ENCODE measurements at places on chromosomes 6 and 20.

- DNase-seq = peak; percentile 9
These were observed 358.2 kb upstream of the ID4 start for GRCh38 chr6:19478992-19479391.

GRCh38 chr6:23181356-23182110 is 612.2 kb downstream of the HDGFL1 start:
- no peak for DNase-seq

DNA sequence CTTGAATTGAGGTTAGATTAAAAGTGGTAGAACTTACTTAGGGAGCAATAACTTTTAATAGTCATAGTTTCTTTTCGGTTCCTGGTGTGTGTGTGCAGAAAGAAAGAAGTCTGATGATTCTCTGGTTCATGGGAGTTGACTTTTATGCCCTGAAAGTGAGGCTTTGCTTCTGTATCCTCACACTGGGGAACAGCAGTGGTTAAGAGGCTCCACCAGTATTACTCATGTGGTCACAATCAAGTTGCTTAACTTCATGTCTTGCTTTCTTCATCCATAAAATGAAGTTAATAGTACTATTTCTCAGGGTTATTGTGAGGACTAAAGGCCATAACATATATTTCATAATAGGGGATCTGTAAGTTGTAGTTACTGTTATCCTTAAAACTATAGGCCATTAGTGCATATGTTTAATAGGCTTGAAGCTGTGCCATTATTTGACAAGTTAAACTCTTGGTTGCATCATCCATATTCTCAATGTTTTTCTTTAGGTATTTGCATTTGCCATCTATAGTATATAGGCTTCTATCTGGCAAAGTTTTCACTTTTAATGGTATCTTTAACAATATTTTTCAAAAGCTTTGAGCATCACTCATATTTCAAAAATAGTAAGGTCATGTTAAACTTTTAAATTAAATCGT is 262.4 kb downstream of the PLCB1 start:
- DNase-seq = no peak

DNA sequence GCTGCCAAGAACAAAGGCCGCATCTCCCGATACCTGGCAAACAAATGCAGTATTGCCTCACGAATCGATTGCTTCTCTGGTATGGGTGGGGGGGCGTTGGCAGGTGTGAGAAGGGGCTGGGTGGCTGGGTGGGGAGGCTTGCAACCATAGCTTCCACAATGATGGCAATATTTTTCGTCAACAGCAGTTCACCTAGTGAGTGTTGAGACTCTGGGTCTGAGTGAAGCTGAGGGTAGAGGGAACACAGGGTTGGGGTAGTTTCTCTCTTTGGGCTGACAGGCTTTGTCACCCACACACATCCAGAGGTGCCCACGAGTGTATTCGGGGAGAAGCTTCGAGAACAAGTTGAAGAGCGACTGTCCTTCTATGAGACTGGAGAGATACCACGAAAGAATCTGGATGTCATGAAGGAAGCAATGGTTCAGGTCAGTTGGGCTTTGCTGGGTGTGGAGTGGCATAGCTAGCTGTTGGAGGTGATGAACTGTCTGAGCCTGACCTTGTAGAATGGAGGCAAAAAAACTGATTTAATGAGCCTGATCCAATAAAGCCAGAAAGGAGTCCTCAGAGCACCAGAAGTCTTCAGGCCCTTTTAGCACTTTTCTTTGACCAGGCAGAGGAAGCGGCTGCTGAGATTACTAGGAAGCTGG is 4.2 kb downstream of the NOP56 start:
- no peak for DNase-seq

GRCh38 chr20:4709261-4710105 is 12.2 kb upstream of the PRND start:
- DNase-seq = no peak

- DNase-seq = no peak
These were observed 74.6 kb upstream of the CEP85L start for GRCh38 chr6:118725944-118726343.

DNA sequence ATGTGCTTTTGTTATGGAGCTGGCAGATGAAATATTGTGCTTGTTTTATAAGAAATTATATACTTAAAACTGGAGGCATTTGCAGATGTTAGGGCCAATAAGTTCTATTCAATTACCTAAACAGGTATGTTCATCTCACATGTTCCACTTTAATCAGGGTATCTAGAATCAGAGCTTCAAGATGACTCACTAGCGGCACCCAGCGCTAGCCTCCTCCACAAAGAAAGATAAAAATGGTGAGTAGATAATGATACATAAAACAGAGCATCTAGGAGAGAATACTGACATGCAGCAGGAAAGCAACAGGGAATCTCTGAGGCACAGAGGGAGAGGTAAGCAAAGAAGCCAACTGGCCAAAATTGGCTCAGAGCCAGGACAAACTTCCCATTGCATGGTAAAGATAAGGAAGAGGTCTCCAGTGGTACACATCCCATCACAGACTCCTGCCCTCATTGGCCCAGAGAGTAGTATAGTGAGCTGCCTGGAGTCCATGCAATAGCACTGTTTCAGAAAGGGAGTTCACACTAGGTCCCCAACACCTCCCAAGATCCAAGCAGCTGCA is 200.7 kb upstream of the SPTLC3 start:
- no peak for DNase-seq

Data from astrocyte of the cerebellum (primary cell).